ENCODE measurements at places on chromosomes 3 and 15.

GRCh38 chr3:12165909-12166308 is 7.2 kb upstream of the TIMP4 start:
- peak; percentile 19 for DNase-seq

GRCh38 chr3:12979947-12980487 is 93.2 kb downstream of the IQSEC1 start:
- no peak for DNase-seq

- no peak for DNase-seq
Measured at GRCh38 chr15:76209523-76209922, 101.7 kb downstream of the ETFA start.

DNA sequence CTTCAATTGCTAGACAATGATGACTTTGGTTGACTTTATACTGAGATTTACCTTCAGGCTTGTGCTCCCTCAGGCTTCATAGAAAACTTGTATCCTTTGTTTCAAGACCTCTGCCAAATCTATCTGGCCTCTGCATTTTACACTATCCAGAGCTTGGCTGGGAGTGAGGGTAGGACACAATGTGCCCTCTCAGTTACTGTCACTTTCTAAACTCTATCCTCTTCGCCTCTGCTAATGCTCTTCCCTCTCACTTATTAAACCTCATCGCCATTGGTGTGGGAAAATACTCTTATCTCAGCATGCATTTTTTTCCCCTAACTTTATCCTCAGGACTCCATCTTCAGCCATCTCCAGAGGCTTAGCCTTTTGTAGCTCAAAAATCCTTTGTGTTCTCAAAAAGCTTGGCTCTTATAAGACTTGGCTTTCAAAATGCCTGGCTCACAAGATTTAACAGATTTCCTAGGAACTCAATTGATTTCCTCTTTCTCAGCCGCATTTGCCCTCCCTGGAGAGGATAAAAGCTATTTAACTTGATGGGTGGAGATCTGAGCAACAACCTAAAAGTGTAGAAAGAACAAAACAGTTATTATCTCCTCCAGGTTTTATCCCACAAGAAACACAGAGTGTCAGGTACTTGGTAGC is 28.3 kb downstream of the SUCNR1 start:
- DNase-seq = no peak

- DNase-seq = no peak
Measured at GRCh38 chr15:47824147-47824546, 106.8 kb downstream of the SEMA6D start.

DNA sequence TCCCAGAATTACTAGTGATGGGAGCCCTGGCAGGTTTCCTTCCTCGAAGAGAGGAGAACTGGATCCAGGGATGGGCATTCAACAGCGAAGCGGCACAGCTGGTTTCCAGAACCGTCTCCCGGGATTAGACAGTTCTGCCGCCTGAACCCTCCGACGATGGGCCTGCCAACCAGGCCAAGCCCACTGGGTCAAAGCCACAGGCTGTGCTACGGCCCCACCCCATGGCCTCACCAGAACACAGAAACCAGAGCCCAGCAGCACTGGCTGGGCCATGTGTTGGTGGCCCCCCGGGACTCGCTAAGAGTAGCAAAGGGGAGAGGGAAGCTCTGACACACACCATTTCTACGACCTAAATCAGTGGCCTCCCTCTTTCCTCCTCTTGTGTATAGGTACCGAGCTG is 2.2 kb downstream of the C15orf62 start:
- DNase-seq = no peak

- no peak for DNase-seq
Measured at GRCh38 chr3:99186016-99186415, 284.5 kb upstream of the DCBLD2 start.

DNA sequence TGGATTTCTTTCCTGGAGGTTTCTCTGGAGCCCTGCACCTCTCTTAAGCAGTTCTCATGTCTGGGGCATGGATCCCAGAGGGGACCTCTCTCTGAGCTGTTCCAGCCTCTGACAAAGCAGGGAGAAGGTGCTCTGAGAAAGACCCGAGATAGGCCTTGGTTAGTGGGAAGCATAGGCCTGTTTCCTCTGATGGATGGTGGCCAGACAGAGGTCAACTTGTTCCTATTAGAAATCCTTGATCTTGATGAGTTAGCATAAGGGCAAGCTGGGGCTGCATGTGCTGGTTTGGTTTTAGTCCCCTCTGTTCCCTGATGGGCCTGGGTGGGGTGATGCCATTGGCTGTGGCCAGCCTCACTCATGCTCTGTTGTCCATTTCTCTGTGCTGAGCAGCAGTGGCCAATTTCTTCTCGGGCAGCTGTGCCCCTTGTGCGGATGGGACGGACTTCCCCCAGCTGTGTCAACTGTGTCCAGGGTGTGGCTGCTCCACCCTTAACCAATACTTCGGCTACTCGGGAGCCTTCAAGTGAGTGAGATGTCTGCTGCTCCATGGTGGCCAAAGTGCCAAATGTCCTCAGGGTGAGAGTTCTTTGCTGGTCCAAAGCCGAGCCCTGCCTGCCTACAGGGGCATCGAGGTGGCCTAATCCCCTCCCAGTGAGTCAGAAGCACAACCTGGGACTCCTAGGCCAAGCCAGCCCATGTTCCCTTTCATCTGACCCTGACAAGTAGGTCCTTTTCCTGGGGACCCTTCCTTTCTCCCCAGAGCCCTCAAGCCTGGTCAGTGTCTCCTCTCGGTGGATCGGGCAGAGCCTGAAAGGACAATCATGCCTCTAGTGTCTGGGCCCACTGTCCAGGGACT is 9.0 kb downstream of the TF start:
- no peak for DNase-seq

DNA sequence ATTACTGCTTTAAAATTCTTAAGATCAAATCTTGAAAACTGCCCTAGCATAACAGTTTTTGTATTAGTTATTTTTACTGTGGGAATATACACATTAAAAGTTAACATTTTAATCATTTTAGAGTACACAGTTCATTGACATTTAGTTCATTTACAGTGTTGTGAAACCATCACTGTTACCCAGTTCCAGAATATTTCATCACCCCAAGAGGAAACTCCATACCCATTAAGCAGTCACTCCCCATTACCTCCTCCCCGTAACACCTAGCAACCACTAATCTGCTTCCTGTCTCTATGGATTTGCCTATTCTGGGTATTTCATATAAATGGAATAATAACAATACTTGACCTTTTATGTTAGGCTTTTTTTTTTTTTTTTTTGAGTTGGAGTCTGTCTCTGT is 164.1 kb upstream of the LRRFIP2 start:
- no peak for DNase-seq

- no peak for DNase-seq
Measured at GRCh38 chr3:169822540-169822939, 9.8 kb upstream of the LRRC34 start.

- no peak for DNase-seq
Measured at GRCh38 chr3:115915061-115915460, 291.8 kb downstream of the GAP43 start.

DNA sequence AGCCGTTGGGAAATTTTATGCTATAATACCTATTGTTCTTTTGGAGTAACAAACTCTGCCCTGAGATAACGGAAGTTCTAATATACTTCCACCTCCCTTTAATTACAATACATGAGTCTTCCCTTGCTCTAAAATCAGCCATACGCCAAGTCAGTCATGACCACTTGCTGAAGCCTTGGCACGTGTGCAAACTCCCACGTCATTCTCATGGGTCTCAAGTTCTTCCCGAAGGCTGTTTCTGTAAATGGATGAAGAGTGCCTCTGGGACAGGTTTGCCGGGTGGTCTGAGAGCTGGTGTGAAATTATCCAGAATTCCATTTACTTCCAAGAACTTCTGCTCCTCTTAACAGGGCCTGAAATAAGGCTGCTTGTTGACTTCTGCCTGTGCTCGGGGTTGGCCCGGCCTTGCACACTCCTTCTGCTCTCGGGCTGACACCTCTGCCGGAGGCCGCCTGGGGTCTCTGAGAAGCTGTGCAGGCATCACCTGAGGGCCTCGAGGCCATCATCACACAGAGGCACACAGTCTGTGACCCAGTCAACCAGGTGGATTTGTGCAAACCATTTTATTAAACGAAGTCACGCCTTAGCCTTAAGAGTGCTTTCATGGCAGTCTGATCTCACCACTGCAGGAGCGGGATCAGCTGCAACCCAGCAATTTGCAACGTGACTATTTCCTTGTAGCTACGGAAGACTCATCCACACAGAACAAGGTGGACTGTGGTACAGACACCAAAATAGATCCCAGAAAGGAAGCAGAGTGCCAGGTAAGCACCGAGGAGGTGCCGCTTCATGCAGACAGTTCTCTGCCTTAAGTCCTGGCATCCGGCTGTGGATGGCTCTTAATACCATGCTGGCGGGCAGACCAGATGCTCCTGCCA is 120.1 kb downstream of the ADAMTS17 start:
- DNase-seq = no peak

- DNase-seq = no peak
Measured at GRCh38 chr3:170909129-170909903, 879 bp upstream of the EIF5A2 start.

DNA sequence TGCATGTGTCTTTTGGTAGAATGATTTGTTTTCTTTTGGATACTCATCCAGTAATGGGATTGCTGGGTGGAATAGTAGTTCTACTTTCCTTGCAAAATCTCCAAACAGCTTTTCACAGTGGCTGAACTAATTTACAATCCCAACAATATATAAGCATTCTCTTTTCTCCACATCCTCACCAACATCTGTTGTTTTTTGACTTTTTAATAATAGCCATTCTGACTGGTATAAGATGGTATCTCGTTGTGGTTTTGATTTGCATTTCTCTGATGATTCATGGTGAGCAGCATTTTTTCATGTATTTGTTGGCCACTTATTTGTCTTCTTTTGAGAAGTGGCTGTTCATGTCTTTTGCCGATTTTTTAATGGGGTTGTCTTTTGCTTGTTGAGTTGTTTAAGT is 55.8 kb downstream of the ST8SIA2 start:
- DNase-seq = no peak

DNA sequence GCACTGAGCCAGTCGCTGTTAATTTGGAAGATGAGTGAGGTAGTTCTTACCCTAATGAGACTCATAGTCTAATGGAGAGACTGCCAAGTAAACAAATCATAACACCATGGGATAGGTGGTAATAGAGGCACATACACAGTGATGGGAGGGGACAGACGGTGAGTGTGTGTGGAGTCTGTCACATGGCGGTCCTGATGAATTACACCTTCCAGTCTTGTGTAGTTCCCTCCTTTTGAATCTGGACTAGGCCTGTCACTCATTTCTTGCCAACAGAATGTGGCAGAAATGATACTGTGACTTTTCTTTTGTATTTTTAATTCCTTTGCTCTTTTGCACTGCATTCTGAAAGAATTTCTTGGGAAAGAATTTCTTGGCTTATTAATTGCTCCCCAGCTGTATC is 78.1 kb downstream of the NR1D2 start:
- DNase-seq = no peak

DNA sequence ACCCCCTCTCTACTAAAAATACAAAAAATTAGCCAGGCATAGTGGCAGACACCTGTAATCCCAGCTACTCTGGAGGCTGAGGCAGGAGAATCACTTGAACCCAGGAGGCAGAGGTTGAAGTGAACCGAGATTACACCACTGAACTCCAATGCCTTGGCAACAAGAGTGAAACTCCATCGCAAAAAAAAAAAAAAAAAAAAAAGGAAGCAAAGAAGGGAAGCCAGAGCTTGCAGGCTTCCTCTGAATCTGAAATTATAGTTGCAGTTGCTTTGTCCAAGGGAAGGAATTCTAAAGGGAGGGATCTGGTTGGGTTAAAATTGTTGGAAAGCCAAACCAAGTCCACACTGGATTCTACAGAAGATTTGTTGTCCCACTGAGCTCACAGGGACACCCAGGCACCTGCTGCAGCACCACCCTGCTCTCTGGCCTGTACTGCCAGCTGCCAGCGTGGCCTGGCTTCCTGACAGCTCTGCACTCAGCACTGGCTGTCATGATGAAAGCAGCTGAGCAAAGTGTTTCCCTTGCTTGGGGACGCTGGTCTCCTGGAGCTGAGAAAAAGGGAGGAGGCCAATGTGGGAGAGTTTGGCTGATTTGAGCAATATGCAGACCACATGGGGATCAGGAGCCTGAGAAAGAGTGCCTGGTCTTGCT is 88.8 kb upstream of the HES1 start:
- DNase-seq = peak; percentile 94

DNA sequence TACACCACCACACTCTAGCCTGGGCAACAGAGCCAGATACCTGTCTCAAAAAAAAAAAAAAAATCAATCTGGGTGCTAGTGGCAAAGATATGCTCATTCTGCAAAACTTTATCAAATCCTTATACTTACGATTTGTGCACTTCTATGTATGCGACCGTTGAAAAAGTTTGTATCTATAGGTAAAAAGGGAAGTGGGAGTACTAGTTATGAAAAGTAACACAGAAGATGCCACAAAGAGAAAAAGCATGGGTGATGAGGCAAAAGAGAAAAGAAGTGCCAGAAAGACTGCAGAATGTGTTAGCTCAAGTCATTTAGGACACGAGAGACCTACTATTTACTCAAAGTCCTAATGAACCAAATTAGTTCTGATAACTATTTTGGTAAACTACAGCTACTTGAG is 407.8 kb downstream of the SHQ1 start:
- no peak for DNase-seq

GRCh38 chr3:155647206-155647605 is 97.7 kb downstream of the PLCH1 start:
- no peak for DNase-seq

DNA sequence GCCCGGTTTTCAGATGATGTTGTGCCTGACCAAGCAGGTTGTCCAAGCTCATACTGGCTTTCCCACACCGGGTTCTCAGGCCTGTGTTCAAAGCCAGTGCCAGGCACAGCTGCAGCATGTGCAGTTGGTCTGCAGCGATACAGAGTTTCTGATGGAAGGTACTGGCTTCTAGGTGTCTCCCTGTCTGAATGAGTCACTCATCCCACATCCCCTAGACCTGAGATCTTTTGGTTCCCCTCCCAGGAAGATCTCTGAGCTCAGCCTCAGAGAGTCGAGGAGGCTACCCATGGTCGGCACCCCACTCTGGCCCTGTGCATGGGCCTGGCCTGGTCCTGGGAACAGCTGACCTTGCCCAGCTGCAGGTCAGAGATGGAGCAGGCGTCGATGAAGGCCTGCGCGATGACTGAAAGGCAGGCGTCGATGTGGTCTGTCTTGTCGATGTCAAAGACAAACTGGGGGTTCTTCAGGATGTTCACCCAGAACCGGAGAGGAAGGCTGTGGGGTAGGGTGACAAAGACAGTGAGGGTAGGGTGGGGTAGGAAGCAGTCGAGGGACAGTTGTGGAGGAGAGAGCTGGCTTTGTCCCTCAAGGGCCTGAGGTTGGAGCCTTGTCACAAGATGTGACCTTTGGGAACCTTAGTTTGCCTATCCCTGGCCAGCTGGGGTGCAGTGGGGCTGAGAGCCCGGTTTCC is 15.3 kb downstream of the H1-8 start:
- DNase-seq = no peak

GRCh38 chr3:164781755-164782154 is 296.5 kb downstream of the SI start:
- DNase-seq = no peak

- no peak for DNase-seq
Measured at GRCh38 chr3:18989237-18989795, 159.0 kb upstream of the KCNH8 start.

GRCh38 chr3:78670746-78671145 is 1097.1 kb downstream of the ROBO1 start:
- DNase-seq = no peak

All from right lobe of liver (tissue), 6 donors.